ENCODE measurements at places on chromosomes 2 and 18. TPM values are rescaled to one million over a fixed set of nuclear protein-coding genes. Genes with fewer than 3 reads are reported as not detected.

DNA sequence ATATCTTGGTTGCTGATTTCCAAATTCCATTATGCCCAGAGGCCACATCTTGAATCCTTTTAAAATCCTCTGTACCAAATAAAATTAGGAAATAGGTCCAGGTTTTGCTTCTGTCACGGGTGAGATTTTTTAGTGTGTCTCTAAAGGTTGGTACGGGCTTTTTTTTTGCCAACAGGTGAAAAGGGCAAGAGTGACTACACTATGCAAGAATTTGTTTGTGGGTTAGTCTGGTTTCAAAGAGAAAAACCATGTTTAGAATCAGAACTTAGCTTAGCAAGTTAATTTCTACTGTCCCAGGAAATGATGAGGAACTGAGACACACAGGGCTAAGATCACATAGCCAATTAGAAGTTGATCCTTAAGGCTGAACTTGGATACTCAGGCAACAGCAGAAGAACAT lies 41.7 kb downstream of the POLR1A start:
- no peak overlapping the region for H3K4me3 ChIP-seq
- H3K27me3 ChIP-seq: no peaks in the 10 kb centered on the region
- no peak for DNase-seq
- H3K27ac ChIP-seq: no peak overlapping the region
- H3K36me3 ChIP-seq: peaks cover 78% of the 10 kb centered on the region
- peaks cover 20% of the 10 kb centered on the region for H3K4me1 ChIP-seq

GRCh38 chr2:228417526-228417925 lies 236.0 kb upstream of the SPHKAP start:
- no peaks in the 10 kb centered on the region for H3K36me3 ChIP-seq
- no peaks in the 10 kb centered on the region for H3K27me3 ChIP-seq
- no peak for DNase-seq
- H3K27ac ChIP-seq: no peak overlapping the region
- H3K4me3 ChIP-seq: no peak overlapping the region

CYBRD1 gene
- total RNA-seq: 4.7 TPM

DNA sequence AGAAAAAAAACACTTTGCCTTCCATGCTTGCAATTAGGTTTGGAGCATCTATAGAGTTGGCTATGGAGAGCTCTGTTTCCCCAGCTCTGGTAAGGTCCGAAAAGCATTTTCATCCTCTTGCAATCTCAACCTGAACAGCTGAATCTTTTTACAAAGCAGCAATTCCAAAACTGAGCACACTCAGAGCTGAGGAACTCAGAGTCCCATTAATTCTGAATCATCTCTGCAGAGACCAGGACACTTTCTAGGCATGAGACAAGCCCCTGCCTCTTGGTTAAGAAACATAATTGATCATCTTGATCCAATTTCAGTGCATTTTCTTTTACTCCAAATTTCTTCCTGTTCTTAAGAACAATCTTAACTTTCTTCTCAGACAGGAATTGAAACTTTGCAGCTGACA lies 4.2 kb downstream of the CNGA3 start:
- no peaks in the 10 kb centered on the region for H3K4me1 ChIP-seq
- peaks cover 54% of the 10 kb centered on the region for H3K27me3 ChIP-seq
- H3K4me3 ChIP-seq: no peak overlapping the region
- no peaks in the 10 kb centered on the region for H3K36me3 ChIP-seq
- no peak overlapping the region for H3K27ac ChIP-seq

DNA sequence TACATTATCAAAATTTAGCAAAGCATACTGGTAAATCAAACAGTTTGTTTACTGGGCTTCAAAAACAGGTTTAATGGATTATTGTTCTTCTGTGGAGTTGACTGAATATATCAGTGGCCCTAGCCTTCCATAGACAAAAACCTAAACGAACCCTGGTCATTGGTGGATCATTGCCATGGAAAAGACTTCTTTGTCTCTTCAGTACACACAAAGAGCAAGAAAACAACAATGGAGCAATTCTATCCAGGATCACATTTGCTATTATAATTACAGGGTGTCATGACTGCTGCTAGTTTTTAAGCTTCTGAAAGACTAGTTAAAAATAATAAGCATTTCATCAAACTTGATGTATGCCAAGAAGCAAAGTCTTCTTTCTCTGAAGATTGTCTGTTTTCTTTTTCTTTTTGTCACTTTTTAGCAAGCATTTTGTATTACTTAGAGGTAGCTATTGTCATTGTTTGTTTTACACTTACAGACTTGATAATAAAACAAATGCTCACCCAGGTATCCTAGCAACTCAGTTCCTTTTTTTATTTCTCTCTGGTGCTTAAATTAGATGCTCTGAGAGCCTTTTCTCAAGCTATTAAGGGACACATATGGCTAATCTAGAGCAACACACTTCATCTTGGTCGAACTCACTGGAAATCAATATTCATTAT lies 1228.7 kb upstream of the DDX18 start:
- H3K27me3 ChIP-seq: no peaks in the 10 kb centered on the region
- no peaks in the 10 kb centered on the region for H3K4me1 ChIP-seq
- H3K4me3 ChIP-seq: no peak overlapping the region
- H3K36me3 ChIP-seq: no peaks in the 10 kb centered on the region
